ENCODE measurements at places on chromosomes 13 and 19.

- no peak for DNase-seq
Observed at GRCh38 chr19:39778763-39779162, at the start of gene LEUTX. Gene LEUTX, plus strand, starts transcription at chr19:39778854. Its CDS starts 67 bp downstream, at chr19:39778921.

DNA sequence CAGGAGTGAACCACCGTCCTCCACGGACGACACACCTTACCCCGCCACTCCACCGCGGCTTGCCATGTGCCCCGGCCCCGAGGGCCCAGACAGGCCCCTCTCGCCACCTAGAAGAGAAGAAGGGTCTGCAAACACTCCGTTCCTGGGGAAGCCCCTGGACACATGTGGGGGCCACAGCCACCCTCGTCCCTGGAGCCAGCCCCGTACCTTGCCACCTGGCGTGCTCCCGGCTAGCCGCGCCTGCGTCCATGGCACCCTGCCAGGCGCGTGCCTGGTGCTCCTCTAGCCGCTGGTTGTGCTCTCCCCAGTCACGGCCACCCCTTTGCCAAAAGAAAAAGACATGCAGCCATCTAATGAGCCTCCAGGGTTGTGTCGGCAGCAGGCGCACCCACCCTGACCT, 19.9 kb upstream of the TINCR start:
- DNase-seq = no peak

GRCh38 chr13:79432992-79433391, 26.9 kb upstream of the RBM26 start:
- no peak for DNase-seq

DNA sequence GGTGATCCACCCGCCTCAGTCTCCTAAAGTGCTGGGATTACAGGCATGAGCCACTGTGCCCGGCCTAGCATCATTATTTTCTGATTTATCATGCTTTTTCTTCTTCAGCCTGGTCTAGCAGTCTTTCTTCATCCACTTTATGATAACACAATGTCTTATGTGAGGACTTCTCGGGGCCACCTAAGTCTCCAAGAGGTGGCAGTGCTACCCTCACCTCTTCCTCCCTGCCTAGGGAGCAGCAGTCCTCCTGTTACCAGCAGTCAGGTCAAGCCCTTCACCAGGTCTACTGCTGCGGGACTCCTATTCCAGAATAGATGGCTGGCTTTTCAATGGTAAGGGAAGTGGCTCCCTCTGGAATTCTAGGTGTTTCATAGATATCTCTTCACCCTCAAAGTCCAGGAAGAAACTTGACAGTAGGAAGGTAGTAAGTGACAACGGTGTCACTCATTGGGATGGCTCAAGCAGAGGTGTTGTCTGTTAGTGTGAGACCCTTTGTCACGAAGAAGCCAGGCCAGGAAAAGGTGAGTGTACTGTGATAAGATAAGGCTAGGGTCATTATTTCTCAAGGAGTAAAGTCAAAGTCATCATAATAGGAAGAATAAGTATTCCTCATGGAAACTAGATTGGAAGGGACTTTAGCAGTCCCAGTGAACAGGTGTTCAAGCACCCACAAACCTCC, 164.0 kb downstream of the KLF5 start:
- DNase-seq = no peak

DNA sequence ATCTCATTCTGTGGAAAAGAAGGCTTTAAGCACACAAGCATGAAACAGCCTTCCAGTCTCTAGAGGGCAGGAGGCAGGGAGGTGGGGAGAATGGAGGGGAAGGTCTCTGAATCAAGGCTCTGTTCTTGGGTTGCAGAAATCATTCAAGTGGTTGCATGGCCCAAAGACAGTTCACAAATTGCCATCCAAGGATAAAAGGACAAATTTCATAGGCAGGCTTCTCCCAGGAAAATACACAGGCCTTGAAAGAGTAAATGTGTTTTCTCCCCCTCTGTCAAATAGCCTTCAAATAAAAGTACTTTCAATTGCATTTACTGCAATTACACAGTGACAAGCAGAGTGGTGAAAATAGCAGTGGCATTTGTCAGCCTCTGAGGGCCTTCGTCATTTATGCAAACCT, 450.8 kb downstream of the DCT start:
- no peak for DNase-seq

- DNase-seq = no peak
Observed at GRCh38 chr13:42926555-42926954, 65.5 kb downstream of the EPSTI1 start.

GRCh38 chr19:2282062-2282861, at the start of gene PEAK3:
Gene PEAK3, minus strand, starts transcription at chr19:2282175. Its CDS starts 1,244 bp downstream, at chr19:2280931.
- DNase-seq = peak; percentile 31

DNA sequence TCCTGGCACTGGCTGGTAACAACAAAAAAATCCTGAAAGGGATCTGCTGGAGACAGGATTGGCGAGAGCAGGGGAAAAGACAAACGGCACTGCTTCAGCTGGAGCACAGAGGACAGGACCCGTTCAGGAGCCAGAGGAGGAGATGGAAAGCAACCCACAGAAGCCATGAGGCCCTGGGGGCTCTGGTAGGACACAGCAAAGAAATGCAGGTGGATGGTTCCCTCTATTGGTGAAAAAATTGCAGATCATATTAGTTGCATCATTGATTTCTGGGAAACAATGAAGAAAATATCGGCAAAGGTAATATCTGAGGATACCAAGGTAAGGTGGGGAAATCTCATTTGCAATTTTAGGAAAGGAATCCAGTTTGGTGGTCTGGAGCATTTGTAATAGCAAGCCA, 25.7 kb upstream of the TPP2 start:
- DNase-seq = no peak

DNA sequence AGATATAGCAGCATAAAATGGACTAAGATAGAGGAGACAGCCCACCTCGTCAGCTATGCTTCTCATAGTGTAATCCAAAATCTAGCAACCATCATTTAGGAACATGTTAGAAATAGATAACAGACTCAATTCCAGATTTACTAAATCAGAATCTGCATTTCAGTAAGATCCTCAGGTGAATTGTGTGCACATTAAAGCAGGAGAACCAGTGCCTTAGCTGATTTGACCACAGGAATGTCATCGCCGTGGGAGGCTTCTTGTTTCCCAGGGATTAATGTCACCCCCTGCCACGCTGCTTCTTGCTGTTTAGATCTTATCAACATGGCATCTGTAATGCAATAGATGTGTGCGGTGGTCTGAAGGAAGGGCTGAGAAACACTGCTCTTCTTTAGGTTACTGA, 84.0 kb downstream of the GPC5 start:
- no peak for DNase-seq

- no peak for DNase-seq
Observed at GRCh38 chr13:73991384-73991783, 142.8 kb downstream of the KLF12 start.

DNA sequence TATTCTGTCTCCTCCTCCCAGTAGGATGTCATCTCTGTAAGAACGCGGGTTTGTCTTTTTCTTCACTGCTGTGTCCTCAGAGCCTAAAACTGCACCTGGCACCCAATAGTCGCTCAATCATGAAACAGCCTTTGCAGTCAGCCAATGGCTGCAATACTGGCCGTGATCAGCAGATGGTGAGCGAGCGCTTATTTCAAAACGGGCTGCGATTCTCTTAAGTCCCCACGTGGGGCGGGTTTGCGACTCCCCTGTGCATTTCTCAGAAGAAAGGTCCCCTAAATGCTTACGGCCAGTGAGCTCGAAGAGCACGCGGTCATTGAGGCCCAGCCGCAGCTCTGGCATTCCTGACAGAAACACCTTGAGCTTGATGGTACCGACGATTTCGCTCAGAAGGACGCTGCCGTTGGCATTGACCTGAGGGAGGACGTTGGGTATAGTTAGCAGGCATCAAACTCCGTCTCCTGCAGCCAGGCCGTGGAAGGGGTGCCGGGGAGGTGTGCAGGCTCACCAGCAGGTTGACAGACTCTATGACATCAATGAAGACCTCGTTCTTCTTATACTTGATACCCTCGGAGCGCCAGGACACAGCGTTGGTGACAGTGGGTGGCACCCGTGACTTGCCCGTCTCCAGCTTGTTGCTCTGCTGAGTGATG, 6.0 kb downstream of the AP1M2 start:
- peak; percentile 91 for DNase-seq

DNA sequence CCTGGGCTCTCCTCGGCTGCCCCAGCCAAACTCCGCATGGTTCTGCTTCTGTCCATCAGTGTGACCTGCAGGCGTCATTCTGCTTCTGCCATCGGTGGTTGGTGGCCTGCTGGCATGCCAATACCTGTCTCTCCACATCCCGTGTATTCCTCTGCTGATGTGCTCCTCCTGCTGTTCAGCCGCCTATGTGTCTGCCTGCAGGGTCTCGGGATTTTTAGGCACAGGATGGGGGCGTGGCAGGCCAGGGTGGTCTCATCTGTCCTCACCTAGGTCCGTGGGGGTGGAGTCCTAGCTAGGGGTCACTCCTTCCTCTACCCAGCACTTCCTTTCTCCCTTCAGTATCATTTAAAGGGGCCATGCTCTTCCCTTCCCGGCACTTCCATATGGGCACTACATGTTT, 33.0 kb upstream of the SGCG start:
- DNase-seq = no peak
